ENCODE measurements at places on chromosomes 13 and 19.

GRCh38 chr13:114071991-114072390, 60.4 kb downstream of the RASA3 start:
- H3K4me1 ChIP-seq, result peaks cover 17% of the 10 kb centered on the region
- no peak for DNase-seq
- H3K4me3 ChIP-seq, result no peak overlapping the region

DNA sequence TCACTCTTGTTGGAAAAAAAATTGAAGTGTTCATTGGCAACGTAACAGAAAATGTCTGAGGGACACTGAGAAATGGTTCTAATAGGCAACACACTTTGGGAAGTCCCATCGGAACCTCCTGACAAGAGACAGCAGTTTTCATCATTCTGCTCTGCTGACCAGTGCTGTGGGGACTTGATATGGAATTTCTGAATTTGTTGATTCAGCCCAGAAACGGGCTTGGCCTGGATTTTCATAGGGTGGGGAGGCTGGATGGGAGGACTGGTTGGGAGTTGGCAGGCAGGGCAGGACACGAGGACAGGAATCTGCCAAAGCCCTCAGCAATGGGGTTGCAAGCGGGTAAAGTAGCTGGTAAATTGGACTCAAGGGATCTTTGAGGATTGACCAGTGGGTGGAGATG, 96.5 kb downstream of the DCT start:
- DNase-seq, result no peak
- H3K4me1 ChIP-seq, result no peaks in the 10 kb centered on the region
- no peak overlapping the region for H3K27ac ChIP-seq
- H3K4me3 ChIP-seq, result no peak overlapping the region
- H3K27me3 ChIP-seq, result peaks cover 17% of the 10 kb centered on the region
- no peaks in the 10 kb centered on the region for H3K36me3 ChIP-seq

DNA sequence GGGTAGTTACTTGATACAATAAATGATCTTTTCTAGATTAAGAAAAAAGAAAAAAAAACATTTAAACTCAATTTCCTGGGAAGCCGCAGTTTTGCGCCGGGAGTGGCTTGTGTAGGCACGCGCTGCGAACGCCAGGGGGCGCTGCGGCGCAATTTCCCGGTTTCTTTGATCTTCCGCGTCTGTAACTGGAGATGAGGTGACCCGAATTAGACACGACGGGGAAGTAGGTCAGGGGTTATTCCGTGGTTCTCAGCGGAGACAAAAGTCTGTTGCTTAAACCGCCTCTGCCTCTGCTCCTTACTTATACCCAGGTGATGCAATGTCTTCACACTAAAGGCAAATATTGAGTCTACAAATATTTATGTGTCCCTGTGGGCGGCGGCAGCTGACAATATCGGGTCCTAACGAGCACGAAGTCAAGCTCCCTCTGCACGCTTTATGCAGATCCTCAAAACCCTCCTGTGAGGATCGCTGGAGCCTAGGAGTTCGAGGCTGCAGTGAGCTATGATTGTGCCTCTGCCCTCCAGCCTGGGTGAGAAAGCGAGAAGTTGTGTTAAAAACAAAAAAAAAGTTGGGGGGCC, 15.2 kb downstream of the STXBP2 start:
- peak overlapping the region; percentile 63 for H3K4me3 ChIP-seq
- DNase-seq, result peak; percentile 88
- peak overlapping the region; percentile 62 for H3K27ac ChIP-seq
- peaks cover 2% of the 10 kb centered on the region for H3K27me3 ChIP-seq
- H3K4me1 ChIP-seq, result peaks cover 12% of the 10 kb centered on the region

DNA sequence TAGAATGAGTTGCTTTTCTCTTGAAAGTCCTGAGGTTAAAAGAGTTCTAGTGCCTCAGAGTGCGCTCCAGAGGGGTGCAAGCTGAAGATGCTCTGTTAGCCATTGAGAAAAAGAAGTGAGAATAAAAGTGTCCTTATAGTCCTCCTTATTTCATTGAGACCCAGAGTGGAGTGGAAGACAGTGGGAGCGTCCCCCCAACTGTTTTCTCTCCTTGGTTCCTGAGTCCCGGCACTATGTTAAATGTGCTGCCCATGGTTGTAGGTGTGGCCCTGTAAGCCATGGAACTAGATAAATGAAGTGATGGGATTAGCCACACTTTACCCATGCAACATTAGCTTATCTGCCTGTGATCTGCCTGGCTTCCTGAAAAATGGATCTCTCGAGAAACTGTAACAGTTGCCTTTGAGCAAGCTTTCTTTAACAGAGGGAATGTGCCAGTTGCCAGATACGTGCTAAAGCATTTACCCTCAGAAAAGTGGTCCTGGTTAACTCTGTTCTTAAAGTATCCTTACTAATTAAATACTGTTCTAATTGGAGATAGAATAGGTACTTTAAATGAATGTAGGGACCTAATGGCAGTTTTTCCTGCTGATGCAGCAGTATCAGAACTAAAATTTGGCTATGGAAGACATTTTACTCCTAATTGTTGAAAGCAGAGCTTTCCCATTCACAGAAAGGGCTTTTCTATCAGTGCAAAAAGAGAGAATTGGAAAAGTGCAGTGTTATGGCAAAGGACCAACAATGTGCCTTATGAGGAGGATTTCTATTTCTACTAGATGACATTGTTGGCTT, 21.4 kb upstream of the PSG9 start:
- peaks cover 4% of the 10 kb centered on the region for H3K36me3 ChIP-seq
- no peaks in the 10 kb centered on the region for H3K27me3 ChIP-seq
- no peak overlapping the region for H3K27ac ChIP-seq

DNA sequence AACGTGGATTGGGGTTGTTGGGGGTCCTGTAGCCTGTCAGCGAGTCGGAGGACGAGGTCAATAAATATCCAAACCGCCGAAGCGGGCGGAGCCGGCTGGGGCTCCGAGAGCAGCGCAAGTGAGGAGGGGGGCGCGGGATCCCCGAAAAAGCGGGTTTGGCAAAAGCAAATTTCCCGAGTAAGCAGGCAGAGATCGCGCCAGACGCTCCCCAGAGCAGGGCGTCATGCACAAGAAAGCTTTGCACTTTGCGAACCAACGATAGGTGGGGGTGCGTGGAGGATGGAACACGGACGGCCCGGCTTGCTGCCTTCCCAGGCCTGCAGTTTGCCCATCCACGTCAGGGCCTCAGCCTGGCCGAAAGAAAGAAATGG, 754 bp upstream of the SIX5 start:
- H3K4me1 ChIP-seq, result peaks cover 13% of the 10 kb centered on the region
- peaks cover 13% of the 10 kb centered on the region for H3K27me3 ChIP-seq
- peak overlapping the region; percentile 84 for H3K27ac ChIP-seq
- H3K36me3 ChIP-seq, result no peaks in the 10 kb centered on the region
- DNase-seq, result peak; percentile 78
- H3K4me3 ChIP-seq, result peak overlapping the region; percentile 78

DNA sequence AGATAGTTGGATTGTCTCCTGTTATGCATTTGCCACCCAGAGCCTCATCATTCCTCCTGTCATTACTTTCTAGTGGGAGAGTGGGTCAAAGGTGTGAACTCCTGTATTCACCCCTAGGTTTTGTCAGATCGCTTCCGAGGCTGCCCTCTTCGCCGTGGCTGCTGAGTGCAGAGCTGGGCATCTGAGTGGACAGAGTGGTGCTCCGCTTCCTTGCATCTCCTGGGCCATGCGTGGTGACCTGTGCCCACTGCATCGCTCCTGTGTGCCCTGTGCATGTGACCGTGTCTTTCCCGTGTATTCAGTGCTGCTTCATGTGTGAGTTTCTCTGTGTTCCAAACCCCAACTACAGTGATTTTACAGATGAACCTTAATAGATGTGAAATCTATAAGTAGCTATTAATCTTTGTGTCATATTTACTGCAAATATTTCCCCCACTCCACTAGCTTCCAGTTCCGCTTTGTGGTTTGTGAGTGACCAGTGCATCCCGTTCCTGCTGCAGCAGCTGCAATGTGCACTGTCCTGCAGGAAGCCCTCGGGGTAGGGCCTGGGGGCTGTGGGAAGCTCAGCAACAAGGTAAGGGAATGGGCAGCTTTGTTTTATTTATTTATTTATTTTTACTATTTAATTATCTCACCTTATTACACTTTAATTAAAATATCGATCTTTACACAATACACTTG, 53.1 kb downstream of the C13orf46 start:
- H3K4me1 ChIP-seq, result no peaks in the 10 kb centered on the region
- H3K4me3 ChIP-seq, result no peak overlapping the region
- peak; percentile 31 for DNase-seq
- H3K27ac ChIP-seq, result no peak overlapping the region

DNA sequence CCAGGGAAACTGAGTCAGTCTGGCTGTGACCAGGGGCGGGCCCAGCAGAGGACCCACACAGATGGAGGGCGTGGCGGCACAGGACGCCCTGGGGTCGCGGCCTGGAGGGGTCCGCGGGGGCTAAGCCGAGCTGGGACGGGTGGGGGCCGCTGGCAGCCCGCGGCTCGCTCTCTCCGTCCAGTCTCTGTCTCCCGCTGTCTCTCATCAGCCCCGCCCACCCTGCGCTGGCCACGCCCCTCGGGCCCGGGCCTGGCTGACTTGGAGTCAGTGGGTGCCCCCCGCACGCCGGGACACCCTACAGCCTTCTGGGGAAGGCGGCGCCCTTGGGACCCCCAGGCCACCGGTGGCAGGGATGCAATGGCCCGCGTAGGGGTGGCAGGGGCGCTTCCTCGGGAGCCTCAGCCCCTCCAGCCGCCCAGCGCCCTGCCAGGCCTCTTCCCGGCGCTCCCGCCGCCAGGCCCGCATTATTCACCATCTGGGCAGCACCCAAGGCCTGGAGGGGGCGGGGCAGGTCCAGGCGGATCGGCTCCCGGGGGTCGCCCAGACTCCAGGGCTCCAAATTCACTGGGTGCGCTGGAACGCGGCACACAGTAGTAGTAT, at the start of gene TBXA2R:
TBXA2R (minus strand) TSS at position 186 of the 600 bp plus-strand sequence. CDS start 6,241 bp downstream, outside the sequence.
- H3K27me3 ChIP-seq, result no peaks in the 10 kb centered on the region
- DNase-seq, result peak; percentile 61
- H3K4me3 ChIP-seq, result no peak within 1 kb of the TSS
- H3K27ac ChIP-seq, result peak within 1 kb of the TSS; percentile 20

GRCh38 chr13:97116754-97117153, 105.4 kb upstream of the MBNL2 start:
- H3K27ac ChIP-seq, result no peak overlapping the region
- no peak for DNase-seq
- H3K4me1 ChIP-seq, result peaks cover 7% of the 10 kb centered on the region
- peaks cover 42% of the 10 kb centered on the region for H3K27me3 ChIP-seq
- no peak overlapping the region for H3K4me3 ChIP-seq

GRCh38 chr13:56332671-56333070, 808.0 kb upstream of the PRR20A start:
- DNase-seq, result no peak
- H3K4me3 ChIP-seq, result no peak overlapping the region
- H3K27me3 ChIP-seq, result no peaks in the 10 kb centered on the region
- no peaks in the 10 kb centered on the region for H3K4me1 ChIP-seq

Data from activated CD8-positive, alpha-beta memory T cell treated with anti-CD3 and anti-CD28 coated beads, Interleukin-2, amount 10 ng/mL, durations not matched to agents 7 days and 5 days (primary cell).